Pons (tissue), 1 donor: ENCODE measurements at places on chromosomes 13 and 19.

DNA sequence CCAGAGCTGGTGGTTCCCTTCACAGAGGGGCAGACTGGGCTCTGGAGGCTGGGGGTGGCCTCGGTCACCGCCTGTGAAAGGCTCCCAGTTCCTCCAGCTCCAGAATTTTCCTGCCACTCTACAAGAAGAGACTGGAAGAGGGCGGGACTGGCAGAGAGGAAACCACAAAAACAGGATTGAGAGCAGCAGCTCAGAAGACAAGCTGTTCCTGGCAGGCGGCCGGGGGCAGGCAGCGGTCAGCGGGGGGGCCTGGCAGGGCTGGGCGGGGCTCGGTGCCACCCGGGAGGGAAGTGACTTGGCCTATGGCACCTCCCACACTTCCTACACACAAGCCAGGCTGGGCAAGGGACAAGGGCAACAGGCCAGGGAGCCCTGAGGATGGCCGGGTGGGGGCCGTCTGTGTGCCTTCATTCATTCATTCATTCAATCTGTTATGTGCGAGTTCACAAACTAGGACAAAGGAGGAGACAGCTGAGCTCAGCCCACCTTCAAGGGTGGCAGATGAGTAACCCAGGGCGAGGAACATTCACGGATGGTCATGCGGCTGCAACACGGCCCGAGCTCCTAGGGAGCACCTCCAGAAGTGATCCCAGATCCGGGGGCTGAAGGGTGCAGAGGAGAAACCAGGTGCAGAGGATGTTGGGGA is 16.9 kb upstream of the BTBD2 start:
- peak; percentile 94 for DNase-seq

- DNase-seq, result no peak
Observed at GRCh38 chr13:79987323-79987722, 353.6 kb downstream of the SPRY2 start.

- DNase-seq, result no peak
Observed at GRCh38 chr13:76552041-76552772, 334.0 kb downstream of the KCTD12 start.

- DNase-seq, result peak; percentile 61
Observed at GRCh38 chr13:50387051-50387581, 371.9 kb downstream of the KCNRG start.

- no peak for DNase-seq
Observed at GRCh38 chr13:44868397-44868796, 120.9 kb downstream of the NUFIP1 start.

DNA sequence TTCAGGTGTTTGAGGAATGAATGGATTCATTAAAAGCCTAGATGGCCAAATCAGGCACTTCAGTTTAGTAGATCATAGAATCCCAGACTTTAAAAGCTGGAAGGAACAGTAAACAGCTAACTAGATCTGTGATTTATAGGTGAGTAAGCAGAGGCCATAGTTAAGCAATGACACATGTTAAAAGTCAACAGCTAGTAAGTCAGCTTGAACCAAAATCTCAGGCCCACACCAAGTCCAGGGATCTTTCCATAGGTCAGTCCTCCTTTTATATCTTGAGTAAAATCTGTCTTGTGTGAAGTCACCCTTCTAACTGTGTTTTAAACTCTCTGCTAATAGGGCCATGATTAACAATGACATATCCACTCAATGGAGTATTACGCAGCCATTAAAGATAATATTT is 275.5 kb upstream of the SOX21 start:
- DNase-seq, result no peak

- no peak for DNase-seq
Observed at GRCh38 chr19:9043524-9043923, 33.3 kb upstream of the MUC16 start.

DNA sequence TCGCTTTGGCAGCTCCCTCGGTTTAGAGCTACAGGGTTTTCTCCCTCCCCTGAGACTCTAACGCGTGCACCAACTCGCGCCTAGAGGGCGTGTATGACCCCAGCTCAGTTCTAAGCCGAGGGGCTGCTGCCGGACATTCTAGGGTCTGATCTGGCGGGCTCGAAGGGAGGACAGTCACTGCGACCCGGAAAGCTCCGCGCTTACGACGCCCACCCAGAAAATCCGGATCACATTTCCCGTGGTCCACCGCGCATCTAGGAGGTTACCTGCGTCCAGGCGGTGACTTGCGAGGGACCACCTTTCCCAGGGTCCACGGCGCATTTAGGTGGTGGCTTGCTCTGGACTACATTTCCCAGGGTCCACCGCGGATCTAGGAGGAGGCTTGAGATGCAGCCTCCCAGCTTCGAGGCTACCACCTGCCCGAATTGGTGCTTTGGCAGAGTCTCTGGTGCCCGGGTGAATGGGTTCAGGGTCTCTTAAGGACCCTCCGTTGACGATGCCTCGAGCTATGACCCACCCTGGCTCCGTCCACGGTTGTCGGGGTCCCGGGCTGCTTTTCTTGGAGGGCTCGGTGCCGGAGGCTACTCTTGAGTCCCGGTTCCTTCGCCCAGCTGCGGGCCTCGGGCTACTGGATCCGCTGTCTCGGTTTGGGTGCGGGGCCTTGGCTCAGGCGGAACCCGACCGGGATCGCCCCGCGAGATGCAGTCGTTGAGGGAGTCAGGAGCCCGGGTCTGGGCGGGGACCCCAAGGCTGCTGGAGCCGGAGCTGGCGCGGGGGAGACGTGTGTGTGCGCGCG is 30.5 kb downstream of the ZNF146 start:
- no peak for DNase-seq

GRCh38 chr19:39677961-39678889 is 22.5 kb downstream of the LGALS16 start:
- DNase-seq, result no peak

DNA sequence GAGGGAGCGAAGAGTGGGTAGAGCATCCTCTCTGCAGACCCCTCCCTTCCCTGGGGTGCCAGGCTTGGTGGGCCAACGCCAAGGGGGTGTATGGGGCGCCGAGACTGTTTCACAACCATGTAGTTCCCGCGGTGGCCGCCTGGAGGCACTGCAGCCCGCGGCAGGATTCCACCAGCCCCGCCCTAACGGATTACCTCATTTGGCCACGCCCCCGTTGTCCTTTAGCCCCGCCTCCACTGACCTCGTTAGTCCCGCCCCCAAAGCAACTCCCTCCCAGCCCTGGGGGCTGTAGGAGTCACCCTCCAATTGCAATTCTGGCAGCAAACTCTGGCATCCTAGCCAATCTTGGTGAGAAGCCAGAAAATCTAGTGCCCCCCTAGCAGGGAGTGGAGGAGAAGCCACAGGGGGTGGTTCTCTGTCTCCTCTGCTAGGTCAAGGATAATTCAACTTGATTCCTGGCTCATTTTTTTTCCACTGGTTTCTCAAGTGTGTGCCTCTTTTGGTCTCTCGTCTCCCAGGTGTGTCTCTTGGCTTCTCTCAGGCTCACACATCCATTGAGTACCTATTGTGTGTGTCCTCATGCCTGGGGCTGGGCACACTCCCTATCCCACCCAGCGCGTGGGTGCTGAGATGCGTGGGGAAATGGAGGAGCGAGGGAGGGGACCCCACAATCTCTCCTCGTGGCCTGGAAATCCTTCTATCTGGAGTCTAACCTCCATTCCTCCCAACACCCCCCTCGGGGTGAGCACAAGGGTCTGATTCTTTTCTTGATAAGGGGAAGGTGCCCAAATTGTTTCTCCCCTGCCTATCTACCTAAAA is 2.0 kb downstream of the OLFM2 start:
- peak; percentile 80 for DNase-seq

GRCh38 chr19:13974073-13974472 is 21.8 kb downstream of the DCAF15 start:
- no peak for DNase-seq

DNA sequence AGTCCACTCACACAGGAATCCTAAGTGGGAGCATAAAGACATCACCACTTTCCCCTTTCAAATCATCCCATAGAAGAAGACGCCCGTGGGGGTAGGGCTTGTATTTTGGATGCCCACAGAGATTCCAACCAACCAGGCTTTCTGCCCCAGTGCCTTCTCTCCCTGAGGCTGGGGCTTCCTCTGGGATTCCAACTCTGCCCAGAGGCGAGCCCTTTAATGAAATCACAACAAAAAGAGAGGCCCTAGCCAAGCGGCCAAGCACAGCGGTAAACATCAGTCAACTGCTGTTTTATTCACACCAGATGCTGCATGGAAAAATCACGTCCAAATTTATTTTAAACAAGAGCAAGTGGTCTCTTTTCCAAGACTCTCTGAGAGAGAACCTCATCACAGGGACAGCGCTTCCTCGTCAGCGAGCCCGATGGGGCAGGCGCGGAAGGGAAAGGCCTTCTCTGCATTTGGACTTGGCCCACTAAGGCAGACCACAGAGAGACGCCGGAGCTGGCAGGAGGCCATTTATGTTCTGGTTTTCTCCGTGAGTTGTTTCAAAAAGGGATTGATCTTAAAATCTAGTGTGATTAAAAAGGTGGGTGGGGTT is 31.5 kb downstream of the ADPRHL1 start:
- DNase-seq, result no peak

DNA sequence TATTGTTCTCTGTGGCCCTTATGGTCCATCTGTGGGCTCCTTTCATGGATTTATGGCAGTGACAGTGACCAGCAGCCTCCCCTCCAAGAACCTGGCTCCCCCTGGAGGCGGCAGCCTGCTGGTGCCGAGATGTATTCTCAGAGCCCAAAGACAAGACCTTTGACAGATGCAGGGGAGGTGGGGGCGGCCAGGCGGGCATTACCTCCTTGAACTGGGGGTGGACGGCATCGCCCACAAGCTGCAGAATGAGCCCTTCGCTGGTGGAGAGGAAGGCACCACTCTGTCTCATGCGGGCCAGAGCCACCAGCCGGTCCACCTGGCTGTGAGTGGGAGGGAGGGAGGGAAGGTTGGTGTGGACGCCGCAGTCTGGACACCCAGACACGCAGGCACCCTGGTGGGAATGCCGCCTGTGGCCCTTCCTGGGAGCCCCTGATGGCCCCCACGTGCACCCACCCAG is 6.6 kb downstream of the ISOC2 start:
- peak; percentile 80 for DNase-seq

DNA sequence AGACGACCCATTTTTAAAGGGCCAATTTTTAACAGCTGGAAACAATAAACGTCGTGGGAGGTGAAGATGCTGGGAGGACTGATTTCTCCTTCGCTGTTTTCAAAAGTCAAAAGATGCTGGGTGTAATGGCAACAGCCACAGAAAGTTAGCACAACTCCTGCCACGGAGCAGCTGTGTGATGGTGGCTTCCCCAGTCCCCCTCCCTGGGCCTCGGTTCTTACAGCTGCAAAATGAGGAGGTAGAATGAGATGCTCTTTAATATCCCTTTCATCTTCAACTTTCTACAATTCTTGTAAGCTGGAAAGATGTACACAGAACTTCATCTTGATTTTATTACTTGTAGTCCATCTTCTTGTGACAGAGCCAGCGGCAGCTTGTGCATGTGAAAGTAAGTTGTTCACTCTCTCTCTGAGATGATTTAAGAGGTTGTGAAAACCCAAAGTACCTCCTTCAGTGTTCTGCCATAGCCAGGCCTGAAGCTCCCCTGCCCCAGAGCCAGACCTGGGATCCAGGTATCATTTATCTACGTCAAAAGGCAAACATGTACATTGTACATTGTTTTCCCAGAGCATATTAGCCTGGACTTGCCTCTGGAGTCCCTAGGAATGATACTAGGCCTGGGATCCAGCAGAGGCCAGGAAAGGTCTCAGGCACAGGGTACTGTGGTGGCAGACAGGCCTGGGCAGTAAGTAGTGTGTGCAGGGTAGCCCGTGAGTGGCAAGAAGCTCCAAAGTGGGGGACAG is 3.4 kb upstream of the UBE2L5 start:
- no peak for DNase-seq

DNA sequence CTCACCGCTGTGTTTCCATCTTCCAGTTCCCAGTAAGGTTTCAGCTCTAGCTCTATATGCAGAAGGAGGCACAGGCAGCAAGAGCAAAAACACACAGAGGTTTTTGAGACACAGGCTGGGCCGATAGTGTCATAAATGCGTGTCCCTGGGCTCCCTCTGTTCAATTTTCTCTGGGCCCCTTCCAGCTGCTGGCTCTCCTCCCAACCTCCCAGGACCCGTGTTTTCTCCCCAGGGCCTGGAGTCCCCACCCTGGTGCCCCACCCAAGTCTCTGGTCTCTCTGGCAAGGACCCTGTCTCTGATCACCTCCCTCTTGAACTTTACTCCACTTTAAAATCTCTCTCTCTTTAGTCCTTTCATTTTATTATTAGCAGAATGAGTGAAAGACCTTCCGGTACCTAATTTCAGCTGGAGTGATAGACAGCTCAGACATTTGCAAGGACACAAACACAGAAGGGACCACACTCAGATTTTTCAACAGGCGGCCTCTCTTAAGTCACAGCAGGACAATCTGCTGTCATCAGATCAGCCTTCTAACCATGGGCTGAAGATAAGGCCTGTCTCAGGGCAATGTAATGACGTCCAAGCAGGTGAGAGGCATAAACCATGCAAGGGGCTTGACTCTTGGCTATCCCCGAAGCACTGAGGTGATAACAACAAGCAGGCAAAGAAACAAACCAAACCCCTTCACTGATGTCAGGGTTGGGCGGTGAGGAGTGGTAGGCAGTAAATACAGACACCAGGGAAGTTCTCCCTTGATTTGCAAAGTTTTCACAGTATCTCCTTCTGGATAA is 190.0 kb upstream of the IRS2 start:
- no peak for DNase-seq

DNA sequence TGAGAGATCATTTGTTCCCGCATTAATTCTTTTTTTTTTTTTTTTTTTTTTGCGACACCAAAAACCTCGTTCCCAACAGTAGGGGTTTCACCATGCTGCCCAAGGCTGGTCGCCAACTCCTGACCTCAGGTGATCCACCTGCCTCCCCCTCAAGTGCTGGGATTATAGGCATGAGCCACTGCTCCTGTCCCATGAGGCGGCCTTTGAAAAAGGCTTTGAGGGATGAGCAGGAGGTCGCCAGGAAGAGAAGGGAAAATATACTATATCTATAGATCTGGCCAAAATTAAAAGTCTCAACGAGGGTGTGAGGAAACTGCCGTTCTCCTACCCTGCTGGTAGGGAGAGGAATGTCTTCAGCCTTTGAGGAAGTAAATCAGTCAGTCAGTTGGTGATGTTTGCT is 26.2 kb downstream of the ZNF473 start:
- DNase-seq, result no peak

- DNase-seq, result no peak
Observed at GRCh38 chr13:92991692-92992091, 234.9 kb upstream of the GPC6 start.

- no peak for DNase-seq
Observed at GRCh38 chr19:2534423-2535013, 58.6 kb downstream of the GADD45B start.

DNA sequence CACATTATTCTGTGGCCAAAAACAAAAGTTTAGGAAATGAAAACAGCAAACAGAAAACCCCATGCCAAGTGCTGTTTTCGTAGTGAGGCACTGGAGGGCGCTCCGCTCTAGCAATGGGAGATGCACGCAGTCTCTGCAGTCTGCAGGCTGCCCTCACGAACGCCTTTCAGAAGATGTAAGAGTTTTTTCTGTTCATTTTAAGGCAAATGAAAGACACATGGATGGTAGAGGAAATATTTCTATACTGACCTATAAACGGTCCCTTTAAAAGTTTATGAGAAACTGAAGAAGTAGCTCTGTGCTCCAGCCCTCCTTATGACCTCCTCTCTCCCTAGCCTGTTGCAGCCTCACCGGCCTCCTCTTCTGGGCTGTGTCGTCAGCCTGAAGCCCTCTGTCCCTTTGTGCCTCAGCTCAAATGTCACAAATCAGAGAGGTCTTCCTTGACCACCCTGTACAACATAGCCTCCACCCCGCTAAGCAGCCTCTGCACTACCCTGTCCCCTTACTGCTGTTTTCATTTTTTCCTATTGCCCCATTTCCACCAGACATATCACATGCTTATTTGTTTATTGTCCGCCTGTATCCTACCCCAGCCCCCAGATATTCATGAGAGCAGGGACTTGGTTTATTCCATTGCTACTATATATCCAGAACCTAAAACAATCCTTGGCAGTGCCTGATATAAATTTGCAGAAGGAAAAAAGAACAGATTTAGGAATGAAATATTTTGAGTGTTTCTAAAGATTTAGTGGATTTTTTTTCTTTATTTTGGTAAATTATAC is 116.4 kb downstream of the TM9SF2 start:
- peak; percentile 53 for DNase-seq
